ENCODE measurements at places on chromosomes 1 and 21.

- no peak overlapping the region for H3K27ac ChIP-seq
- DNase-seq = peak; percentile 81
- no peaks in the 10 kb centered on the region for H3K27me3 ChIP-seq
- H3K4me3 ChIP-seq = no peak overlapping the region
- no peaks in the 10 kb centered on the region for H3K36me3 ChIP-seq
- peaks cover 19% of the 10 kb centered on the region for H3K4me1 ChIP-seq
These were observed 3.7 kb upstream of the MEGF6 start for GRCh38 chr1:3614755-3615742.

GRCh38 chr1:2443277-2444137 is 31.1 kb upstream of the PEX10 start:
- DNase-seq = peak; percentile 68
- H3K4me3 ChIP-seq = no peak overlapping the region
- H3K27ac ChIP-seq = no peak overlapping the region
- no peaks in the 10 kb centered on the region for H3K4me1 ChIP-seq
- no peaks in the 10 kb centered on the region for H3K36me3 ChIP-seq

DNA sequence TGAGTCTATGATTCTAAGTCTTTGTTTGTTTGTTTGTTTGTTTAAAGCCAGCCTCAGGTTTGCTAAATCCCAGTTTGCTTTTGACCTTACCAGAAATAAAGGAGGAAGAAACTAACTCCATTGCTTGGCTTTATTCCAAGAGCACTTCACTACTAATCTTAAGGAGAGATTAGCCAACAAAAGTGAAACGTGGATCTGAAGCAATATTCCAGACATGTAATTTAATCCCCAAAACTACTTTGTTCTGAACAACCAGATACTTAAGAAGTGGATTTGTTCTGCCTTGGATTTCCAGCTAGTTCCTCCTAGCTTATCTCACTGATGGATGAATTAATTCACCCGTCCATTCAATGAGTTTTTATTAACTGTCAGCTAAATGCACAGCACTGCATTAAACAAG is 15.9 kb upstream of the CEP350 start:
- H3K4me1 ChIP-seq = no peaks in the 10 kb centered on the region
- H3K27ac ChIP-seq = no peak overlapping the region
- H3K4me3 ChIP-seq = no peak overlapping the region
- no peaks in the 10 kb centered on the region for H3K27me3 ChIP-seq
- H3K36me3 ChIP-seq = no peaks in the 10 kb centered on the region

DNA sequence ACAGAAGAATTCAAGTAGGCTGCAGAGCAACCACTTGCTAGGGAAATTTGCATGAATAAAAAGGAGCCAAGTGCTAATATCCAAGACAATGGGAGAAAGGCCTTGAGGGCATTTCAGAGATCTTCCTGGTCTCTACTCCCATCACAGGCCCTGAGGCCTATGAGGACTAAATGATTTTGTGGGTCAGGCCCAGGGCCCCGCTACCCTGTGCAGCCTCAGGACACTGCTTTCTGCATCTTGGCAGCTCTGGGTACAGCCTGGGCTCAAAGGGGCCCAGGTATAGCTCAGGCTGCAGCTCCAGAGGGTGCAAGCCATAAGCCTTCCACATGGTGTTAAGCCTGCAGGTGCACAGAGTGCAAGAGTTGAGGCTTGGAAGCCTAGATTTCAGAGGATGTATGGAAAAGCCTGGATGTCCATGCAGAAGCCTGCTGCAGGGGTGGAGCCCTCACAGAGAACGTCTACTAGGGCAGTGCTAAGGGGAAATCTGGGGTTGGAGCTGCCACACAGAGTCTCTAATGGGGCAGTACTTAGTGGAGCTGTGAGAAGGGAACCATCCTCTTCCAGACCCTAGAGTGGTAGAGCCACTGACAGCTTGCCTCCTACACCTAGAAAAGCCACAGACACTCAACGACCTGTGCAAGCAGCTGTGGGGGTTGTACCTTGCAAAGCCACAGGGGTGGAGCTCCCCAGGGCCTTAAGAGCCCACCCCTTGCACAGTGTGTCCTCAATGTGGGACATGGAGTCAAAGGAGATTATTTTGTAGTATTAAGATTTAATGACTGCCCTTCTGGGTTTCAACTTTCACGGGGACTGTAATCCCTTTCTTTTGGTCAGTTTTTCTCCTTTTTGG is 13.7 kb upstream of the ACTRT2 start:
- H3K4me3 ChIP-seq = no peak overlapping the region
- H3K4me1 ChIP-seq = no peaks in the 10 kb centered on the region
- H3K27ac ChIP-seq = no peak overlapping the region
- H3K27me3 ChIP-seq = no peaks in the 10 kb centered on the region
- DNase-seq = no peak

- peaks cover 31% of the 10 kb centered on the region for H3K4me1 ChIP-seq
- H3K4me3 ChIP-seq = no peak overlapping the region
- DNase-seq = no peak
- no peaks in the 10 kb centered on the region for H3K27me3 ChIP-seq
These were observed 59.8 kb upstream of the BACH1 start for GRCh38 chr21:29238967-29239290.

- no peak overlapping the region for H3K4me3 ChIP-seq
- no peaks in the 10 kb centered on the region for H3K36me3 ChIP-seq
- H3K27me3 ChIP-seq = no peaks in the 10 kb centered on the region
- no peak overlapping the region for H3K27ac ChIP-seq
- no peaks in the 10 kb centered on the region for H3K4me1 ChIP-seq
These were observed 105.0 kb upstream of the SAMD11 start for GRCh38 chr1:818618-819291.
